ENCODE measurements at places on chromosomes 5 and 9.
A peak's percentile ranks its signal among the peaks of the same experiment; 100 is the strongest.

DNA sequence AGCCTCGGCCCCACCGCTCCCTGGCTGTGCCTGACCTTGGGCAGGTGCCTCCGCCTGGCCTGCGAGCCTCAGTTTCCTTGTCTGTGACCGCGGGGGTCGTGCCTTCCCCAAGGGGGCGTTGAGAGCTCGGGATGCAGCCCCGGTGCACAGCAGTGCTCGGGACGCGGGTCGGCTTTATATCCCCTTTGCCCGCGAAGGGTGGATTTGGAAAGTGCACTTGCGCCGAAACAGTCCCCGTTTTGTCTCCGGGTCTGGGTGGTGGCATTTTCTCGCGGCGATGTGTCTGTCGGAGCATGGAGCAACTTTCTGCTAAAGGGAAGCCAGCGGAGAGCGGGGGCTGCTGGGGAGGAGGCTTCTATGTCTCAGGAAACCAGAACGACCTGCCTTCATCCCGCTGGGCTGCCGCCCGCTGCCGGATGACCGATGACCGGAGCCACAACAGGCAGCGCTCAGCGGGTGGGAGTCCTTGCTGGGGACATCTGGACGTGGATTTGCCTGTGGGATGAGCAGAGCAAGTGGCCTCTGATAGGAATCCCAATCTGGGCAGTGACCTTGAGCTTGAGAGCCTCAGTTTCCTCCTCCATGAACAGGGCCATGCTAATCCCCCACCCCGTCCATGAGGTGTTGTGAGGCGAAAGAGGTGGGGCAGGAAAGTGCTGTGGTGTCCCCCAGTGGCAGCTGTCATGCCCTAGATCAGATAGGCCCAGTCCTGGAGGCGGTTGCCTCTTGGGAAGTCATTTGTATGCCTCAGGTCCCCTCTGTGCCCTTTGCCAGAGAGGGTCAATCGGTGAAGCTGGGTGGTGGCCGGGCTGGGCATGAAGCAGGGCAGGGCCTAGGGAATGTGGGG, 651 bp downstream of the HRH2 start:
- DNase-seq, result no peak

- DNase-seq, result no peak
These were observed 792.1 kb downstream of the DTWD2 start for GRCh38 chr5:118196229-118196628.

- no peak for DNase-seq
These were observed 64.6 kb downstream of the PSMB7 start for GRCh38 chr9:124350494-124351263.

DNA sequence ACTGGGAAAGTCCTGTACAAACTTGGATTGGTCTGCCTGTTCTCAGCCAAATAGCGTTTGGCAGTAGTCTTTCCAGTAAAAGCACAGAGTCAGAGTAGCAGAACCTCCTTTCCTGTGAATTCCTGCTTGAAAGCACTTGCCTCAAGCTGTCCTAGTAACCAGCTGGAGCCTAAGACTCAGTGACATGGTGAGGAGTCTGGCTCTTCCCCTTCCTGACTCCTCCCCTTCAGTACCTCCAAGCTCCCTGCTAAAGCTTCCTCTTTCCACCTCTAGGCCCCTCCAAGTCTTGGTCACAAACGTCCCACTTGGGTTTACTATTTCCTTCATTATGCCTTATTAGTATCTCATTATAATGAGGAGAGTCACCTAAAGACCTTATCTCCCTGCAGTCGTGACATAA, 21.4 kb upstream of the FAM81B start:
- DNase-seq, result no peak

DNA sequence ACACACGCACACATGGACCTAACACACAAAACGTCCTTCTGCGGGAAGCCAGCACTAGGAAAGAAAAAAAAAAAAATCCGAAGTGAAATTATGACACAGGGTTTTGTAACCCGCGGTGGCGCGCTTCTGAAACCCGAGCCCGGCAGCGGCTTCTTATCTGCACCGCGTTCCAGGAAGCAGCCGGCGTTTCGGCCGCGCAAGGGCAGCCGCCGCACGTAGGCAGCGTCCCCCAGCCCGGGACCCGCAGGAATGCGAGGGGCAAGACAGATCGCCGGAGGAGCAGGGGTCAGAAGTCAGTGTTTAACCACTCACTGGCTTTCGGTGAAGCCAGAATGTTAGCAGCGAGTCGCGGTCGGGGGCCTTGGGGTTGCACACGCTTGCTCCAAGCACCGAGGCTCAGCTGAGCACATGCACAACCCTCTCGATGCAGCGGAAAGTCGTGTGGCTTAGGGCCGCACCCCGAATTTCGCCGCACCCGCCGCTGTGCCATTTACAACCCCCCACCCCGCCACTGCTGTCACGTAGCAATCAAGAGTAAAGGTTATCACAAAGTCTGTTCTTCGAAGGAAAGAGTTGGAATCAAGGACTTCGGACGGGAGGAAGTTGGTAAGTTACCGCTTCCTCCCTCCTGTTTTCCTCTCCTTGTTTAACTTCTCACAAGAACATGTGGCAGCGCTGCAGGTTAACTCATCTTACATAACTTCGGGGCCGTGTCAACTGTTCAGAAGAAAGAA, 167.9 kb downstream of the AUH start:
- peak; percentile 88 for DNase-seq

GRCh38 chr9:76562511-76562911, 103.5 kb downstream of the GCNT1 start:
- DNase-seq, result peak; percentile 71

GRCh38 chr5:7625740-7626139, 225.2 kb downstream of the CFAP90 start:
- DNase-seq, result no peak

DNA sequence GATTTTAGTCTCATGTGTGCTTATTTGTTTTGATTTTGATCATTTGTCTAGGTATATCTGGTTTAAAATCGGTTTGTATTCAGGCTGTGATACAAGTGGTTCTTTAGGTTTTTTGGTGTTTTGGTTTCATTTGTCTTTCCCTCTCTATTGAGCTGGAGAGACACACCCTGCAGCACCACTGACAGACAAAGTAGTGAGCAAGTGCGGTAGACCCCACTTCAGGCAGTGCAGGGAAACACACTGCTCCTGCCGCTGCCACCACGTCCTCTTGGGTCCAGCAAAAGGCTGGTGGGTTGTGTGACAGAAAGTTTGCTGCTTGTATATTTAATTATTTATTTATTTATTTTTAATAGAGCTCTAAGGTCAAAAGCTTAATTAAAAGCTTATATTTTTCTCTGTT, 801.0 kb downstream of the NR2F1-AS1 start:
- no peak for DNase-seq

GRCh38 chr9:29044959-29045358, 1471.7 kb upstream of the C9orf72 start:
- DNase-seq, result no peak

GRCh38 chr5:143231973-143232812, 171.3 kb downstream of the NR3C1 start:
- DNase-seq, result no peak

DNA sequence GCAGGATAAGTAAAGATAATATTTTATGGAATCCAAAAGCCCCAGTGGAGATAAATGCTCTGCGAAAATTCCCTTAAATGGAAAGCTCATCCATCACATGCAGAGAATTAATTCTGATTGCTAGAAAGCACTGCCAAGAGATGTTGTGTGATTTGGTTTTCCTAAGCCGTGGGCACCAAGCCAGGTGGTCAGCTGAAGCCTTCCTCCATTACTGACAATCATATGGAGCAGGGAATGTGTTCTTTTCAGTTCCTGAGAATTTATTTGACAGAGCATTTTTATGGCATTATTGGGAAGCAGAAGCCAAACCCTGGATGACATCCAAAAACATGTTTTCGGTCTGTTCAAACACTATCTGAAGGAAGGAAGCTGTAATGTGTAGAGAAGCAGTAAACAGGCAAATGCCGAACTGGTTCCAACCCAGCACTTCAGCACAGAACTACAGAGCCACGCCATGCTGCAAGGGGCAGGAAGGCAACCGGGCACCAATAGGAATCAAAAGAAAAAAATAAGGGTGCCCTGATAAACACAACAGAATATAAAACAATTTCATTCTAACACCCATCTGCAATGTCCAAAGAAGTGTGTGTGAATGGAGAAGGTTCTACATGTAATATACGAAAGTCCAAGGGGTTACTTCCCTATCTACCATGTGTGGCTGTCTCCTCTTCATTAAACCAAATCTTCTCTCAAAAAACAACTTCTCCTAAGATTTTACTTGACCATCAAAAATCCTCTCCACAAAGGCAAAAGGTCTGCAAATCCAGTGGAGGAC, 12.3 kb downstream of the ARSB start:
- DNase-seq, result peak; percentile 85

DNA sequence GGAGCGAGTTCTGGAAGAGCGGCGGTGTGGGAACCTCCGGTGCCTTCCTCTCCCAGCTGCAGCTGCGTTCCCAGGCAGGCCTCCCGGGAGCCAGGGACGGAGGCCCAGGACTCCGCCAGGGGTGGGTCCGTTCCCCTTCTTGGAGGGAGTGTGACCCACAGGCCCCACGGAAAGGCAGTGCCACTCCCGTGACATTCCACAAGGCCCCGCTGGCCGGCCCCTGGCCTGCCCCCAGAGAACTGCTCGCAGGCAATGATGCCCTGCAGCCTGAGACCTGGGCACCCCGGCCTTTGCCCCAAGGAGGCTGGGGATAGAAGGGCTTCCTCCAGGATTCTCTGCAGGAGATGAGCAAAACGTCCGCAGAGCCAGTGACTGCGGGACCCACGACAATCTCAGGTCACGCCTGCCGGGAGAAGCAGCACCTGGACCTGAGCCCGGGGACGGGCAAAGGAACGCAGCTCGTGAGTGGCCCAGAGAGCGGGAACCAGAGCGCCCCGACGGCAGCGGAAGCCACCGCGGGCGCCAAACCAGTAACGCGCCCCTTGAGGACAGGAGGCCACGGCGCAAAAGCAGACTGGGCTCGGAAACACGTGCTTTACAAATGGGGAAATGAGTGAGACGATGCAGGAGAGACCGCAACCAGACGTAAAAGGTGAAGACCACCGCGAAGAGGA, 9.3 kb downstream of the OBP2B start:
- DNase-seq, result peak; percentile 9

DNA sequence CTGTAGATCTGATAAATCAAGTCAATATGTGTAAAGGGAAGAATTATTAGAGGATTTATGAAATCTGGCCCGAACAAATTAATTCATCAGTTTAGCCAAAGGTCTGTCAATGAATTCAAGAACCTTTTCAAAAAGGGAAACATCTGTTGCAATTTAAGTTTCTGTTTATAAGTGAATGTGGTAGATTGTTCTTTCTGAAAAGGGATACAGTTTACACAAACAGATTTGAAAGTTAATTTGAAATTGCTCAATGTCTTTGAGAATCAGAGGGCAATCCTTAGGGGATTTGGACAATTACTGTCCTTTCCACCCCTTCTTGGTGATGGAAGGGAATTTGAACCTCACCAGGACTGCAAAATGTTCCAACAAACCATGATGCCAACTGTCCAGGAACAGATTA, 29.7 kb upstream of the ERCC6L2 start:
- no peak for DNase-seq

- DNase-seq, result no peak
These were observed 1902.2 kb upstream of the C9orf72 start for GRCh38 chr9:29475471-29475870.

DNA sequence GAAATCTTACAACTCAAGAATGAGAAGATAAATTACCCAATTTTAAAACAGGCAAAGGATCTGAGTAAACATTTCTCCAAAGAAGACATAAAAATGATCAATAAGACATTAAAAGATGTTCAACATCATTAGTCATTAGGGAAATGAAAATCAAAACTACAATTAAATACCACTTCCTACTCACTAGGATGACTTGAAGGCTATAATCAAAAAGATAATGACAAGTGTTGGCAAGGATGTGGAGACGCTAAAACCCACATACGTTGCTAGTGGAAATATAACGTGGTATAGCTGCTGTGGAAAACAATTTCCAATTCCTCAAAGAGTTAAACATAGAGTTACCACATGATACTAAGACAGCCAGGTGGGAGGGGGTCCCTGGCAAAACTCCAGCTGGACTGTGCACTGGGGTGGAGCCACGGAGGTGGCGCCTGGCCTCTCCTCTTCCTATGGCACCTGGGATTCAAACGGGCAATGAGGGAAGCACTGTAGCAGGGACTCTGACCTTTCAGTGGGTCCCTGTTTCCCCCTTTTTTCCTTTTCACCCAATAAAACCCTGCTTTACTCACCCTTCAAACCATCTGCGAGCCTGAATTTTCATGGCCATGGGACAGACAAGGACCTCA, 5.9 kb downstream of the ARSB start:
- DNase-seq, result no peak

- peak; percentile 47 for DNase-seq
These were observed 375.6 kb upstream of the CLINT1 start for GRCh38 chr5:158234323-158235158.

DNA sequence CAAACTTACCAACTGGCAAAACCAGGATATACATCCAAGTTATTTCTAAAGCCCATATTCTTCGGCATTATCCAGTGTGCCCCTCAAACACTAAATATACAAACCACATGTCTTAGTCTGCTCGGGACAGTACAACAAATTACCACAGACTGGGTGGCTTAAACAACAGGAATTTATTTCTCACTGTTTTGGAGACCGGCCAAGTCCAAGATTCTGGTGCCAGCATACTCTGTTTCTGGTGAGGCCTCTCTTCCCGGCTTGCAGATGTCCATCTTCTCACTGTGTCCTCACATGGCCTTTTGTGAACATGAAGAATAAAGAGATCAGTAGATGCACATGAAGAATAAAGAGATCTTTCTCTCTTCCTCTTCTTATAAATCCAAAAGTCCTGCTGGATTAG, 12.9 kb upstream of the SLCO6A1 start:
- DNase-seq, result peak; percentile 42

DNA sequence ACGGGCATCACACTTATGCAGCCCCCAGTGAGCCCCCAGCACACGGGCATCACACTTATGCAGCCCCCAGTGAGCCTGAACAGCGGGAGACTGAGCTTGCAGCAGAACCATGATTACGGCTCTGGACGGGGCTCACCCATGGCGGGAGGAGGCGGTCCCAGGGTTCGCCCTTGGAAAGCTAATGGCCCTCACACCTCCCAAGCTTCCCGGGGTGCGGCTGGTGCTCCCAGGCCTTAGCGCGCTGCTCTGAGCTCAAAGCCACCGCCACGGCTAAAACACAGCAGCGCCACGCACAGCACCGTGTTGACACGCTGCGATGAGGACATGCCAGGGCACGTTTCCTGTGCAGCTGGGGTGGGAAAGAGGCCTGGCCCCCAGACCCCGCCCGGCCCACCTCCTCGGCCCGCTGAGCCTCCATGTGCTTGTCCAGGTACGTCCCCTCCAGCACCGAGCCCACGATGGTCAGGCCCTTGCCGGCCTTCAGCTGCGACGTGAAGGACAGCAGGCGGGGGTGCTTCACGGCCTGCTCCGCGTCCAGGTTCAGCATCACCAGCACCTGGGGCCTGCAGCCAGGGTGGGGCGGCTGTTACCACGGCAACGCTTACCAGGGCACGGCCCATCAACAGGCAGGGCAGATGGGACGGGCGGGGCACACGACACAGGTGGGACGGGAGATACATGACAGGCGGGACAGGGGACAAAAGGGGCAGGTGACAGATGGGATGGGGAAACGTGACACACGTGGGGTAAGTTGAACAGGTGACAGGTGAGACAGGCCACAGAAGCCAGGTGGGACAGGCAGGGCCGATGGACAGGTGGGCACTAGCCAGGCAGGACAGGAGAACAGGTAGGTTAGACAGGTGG, 38.4 kb downstream of the SLC12A7 start:
- no peak for DNase-seq

GRCh38 chr5:175856408-175857100, 14.8 kb upstream of the CPLX2 start:
- no peak for DNase-seq
